Fibroblast of the aortic adventitia (primary cell): ENCODE measurements at places on chromosomes 7 and 10. TPM values are rescaled to one million over a fixed set of nuclear protein-coding genes. Genes with fewer than 3 reads are reported as not detected.

Gene EZH2
- total RNA-seq: 15.0 and 30.1 TPM in 2 replicates

Gene ASB15
- total RNA-seq: not detected in 2 replicates

Gene GIMAP1
- not detected in 2 replicates for total RNA-seq

Gene PPP1R3A
- total RNA-seq: not detected in 2 replicates

Gene CADPS2
- 16.0 and 26.9 TPM in 2 replicates for total RNA-seq

Gene TMEM229A
- 3.8 TPM in 1 of 2 replicates, not detected in the other for total RNA-seq

Gene KNDC1
- under 0.01 and 0.41 TPM in 2 replicates for total RNA-seq
